ENCODE measurements at places on chromosomes 2 and 18.

DNA sequence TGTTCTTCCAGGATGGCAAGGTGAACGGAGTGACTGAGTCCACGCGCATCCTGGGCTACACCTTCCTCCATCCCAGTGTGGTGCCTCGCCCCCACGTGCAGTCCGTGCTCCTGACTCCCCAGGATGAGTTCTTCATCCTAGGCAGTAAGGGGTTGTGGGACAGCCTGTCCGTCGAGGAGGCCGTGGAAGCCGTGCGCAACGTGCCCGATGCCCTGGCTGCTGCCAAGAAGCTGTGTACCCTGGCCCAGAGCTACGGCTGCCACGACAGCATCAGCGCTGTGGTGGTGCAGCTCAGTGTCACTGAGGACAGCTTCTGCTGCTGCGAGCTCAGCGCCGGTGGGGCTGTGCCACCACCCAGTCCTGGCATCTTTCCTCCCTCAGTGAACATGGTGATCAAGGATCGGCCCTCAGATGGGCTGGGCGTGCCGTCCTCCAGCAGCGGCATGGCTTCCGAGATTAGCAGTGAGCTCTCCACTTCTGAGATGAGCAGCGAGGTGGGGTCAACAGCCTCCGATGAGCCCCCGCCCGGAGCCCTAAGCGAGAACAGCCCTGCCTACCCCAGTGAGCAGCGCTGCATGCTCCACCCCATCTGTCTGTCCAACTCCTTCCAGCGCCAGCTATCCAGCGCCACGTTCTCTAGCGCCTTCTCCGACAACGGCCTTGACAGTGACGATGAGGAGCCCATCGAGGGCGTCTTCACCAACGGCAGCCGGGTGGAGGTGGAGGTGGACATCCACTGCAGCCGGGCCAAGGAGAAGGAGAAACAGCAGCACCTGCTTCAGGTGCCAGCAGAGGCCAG, 263.1 kb downstream of the PHLPP1 start:
- no peak for DNase-seq

- peak; percentile 40 for DNase-seq
These were observed 980 bp downstream of the OBSL1 start for GRCh38 chr2:219570194-219570923.

- DNase-seq: no peak
These were observed 141.1 kb downstream of the IRS1 start for GRCh38 chr2:226658555-226658954.

- peak; percentile 66 for DNase-seq
These were observed 330.1 kb downstream of the CMPK2 start for GRCh38 chr2:6535572-6535971.

DNA sequence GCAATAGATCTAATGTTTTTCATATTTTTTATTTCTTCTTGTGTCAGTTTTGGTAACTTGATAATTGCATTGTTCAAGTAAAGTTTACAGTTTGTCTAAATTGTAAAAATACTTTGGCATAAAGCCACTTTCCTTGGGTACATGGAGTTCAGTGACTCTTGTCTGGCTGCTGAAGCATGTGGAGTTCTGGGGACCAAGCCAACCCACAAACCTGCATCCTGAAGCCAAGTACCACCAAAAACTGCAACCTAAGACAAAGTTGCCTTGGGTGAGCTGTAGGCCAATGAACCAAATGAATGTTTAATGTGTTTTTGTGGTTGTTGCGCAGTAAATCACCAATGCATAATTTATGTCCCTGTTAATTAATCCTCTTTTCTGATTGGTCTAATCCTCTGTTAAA, 872.6 kb downstream of the BCL11A start:
- no peak for DNase-seq

- DNase-seq: no peak
These were observed 52.0 kb downstream of the EIPR1 start for GRCh38 chr2:3325458-3326181.

DNA sequence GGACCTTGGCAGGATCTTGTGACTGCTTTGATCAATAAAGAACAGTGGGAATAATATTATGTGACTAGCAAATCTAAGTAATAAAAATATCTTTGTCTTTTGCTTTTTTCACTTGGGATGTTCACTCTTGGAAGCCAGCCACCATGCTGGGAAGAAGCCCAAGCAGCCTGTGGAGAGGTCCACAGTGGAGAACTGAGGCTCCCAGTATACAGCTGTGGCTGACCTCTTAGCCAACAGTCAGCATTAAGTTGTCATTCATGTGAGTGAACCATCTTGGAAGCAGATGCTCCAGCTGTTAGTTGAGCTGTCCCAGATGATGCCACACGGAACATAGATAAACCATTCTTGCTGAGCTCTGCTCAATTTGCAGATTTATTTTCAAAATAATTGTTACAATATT, 160.0 kb downstream of the OSR1 start:
- no peak for DNase-seq

GRCh38 chr2:54545702-54546450, 89.7 kb downstream of the SPTBN1 start:
- DNase-seq: no peak

DNA sequence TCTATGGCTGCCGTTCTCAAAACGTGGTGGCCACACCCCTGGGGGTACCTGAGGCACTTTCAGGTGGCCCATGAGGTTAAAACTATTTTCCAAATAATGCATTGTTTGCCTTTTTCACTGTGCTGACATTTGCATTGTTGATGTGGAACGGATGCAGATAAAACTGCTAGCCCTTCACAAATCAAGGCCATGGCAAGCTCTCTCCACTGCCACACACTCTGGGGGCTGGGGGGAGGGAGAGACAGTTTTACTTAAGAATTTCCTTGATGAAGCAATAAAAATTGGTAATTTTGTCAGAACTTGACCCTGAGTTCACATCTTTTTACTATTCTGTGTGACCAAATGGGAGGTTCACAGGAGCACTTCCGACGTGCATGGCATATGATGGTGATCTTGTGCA, 22.0 kb upstream of the TGIF1 start:
- DNase-seq: no peak

GRCh38 chr18:1604751-1605150, 700.1 kb downstream of the ADCYAP1 start:
- peak; percentile 12 for DNase-seq

GRCh38 chr2:220198896-220199295, 571.5 kb downstream of the SLC4A3 start:
- DNase-seq: no peak

GRCh38 chr2:238973038-238973739, 125.3 kb downstream of the TWIST2 start:
- no peak for DNase-seq

DNA sequence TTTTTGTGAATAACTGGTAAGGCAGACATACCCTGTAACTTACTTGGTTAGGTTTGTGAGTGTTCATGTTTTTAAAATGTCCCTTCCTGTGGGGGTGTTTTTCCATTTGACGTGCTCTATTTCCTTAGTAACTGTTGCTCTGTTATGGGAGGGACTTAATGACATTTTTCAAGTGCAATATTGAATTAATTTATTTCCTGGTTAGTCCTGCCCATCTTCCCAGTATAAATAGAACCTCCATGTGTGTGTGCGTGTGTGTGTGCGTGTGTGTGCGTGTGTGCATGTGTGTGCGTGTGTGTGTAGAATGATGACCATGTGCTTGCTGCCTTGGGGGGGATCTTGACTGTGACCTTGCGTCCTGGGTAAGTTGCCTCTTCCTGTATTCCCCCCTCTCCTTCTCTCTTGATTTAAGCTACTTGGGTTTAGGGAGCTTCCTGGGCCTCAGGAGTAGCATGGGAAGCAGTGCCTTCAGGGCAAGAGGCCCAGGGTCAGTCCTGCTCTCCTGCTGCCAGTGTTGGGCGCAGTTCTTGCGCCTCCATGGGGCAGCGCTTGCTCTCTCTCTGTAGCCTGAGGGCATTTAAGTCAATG, 163.9 kb downstream of the LDLRAD4 start:
- DNase-seq: no peak

DNA sequence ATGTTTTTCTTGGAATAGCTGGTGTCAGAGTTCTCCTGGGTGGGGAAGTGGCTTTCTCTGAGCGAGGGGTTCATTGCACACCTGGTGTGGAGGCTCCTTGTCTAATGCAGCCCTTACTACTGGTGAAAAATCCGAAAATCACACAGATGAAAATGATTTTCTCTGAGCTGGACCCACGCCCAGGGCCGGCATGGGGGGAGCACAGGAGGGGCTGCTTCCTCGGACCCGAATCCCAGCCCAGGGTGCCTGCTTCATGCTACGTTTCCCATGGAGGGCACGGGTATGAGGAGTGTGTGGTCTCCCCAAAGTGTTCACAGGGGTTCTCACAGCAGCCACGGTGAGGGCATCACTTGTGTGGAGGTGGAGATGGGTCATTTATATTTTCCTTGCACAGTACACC, 288.0 kb upstream of the HDAC4 start:
- no peak for DNase-seq

DNA sequence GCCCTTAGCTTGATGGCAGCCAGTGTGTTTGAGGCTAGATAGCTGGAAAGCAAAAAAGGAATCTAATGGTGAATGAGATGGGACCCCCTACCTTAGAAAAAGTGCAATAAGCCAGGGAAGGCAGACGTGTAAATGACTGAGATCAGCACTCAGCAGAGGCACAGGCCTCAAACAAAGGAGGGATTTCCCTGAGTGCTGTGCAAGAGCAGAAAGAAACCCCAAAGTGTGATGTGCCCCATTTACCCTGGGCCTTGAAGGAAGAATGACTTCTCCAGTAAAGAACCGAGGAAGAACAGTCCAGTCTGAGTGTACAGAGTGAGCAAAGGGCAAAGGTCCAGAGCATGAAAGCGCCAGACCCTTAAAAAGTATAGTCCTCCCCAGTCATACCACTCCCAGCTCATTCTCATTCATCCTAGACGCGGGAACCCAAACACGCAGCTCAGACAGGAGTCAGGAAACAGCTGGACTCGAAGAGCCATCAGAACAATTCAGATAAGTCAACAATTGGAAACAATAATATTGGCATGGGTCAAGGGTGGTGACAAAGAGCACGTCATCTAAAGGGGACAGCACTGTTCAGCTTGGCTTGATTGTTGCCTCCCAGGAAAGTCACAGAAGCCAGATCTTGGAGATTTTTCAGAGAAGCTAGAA, 121.7 kb downstream of the INO80D start:
- no peak for DNase-seq

GRCh38 chr2:100246163-100247145, 75.8 kb downstream of the LONRF2 start:
- DNase-seq: no peak

DNA sequence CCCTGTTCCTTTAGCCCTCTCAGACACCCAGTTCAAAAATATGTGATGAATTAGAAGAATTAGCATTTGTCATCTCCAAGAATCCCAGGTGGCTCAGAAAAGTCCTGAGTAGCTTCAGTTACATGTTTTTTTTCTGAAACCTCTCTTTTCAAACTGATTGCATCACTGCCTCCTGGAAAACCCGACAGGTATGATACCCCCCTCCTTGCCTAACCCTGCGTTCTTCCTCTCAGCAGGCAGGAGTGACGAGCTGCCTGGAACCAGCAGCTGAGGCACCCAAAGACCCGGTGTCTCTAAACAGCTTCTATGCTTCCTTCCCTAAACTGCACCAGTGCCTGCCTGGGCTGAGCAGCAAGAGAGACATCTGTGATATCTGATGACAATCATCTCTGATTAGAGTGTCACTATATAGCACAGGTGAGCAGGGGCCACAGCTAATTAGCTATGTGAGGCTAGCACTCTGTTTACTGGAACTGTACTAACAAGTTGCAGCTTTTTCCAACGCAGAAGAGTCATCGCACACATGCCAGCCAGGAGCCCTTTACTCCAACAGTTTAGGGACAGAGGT, 376.4 kb upstream of the ATP5MC3 start:
- no peak for DNase-seq

DNA sequence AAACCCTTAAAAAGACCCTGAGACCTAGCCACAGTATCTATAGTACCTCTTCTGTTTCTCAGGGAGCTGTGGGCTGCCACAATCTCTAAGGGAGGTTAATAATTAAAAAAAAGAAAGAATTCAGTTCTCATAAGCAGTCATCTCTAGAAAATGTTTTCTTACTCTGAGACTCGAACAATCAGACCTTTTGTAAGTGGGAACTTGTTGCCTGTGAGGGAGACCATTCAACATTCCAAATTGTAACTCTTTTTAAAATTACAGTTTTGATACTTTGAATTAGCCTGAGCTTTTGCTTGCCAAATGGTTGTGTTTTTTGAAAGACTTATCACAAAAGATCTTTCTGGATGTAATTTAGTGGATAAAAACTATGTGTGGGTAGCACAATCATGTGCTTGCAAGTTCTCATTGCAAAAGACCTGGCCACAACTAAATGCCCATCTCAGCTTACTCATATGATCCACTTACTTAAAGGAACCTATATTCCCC, 33.3 kb downstream of the IL1R2 start:
- DNase-seq: no peak

All from glutamatergic neuron (in vitro differentiated cells).